H1 (cell line): ENCODE measurements at places on chromosomes 11 and 22.
A peak's percentile ranks its signal among the peaks of the same experiment; 100 is the strongest.

GRCh38 chr11:126949066-126949891 lies 51.3 kb downstream of the KIRREL3 start:
- no peak for DNase-seq

- peak; percentile 51 for DNase-seq
Measured at GRCh38 chr22:47678636-47679287, 916.3 kb downstream of the TBC1D22A start.

DNA sequence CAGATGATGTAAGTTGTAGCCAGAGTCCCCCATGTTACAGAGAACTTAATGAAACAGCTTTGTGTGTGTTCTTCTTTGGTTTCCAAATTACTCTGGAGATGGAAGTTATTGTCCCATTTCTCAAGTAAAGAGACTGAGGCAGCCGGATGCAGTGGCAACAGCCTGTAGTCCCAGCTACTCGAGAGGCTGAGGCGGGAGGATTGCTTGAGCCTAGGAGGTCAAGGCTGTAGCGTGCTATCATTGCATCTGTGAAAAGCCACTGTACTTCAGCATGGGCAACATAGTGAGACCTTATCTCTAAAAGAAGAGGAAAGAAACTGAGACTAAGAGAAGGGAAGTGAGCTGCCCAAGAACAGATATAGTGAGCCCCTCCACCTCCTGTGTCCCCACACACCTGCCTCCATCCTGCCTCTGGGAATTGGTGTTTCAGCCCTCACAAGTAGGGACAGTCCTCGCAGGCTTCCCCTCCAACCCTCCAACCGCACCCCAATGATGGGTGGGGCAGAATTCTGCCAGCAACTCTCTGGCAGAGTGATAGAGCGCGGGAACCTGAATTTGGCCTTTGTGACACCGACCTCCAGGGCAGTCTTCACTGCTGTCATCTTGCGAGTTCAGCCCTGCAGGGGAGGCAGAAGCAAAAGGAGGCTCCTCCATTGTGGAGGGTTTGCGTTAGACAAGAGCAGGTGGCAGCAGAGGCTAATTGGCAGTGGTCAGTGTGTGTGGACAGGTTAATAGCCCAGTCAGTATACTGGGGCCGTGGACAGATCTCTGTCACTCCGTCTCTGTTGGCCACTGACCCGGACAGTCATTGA lies 1.6 kb downstream of the PDXP start:
- DNase-seq, result no peak

DNA sequence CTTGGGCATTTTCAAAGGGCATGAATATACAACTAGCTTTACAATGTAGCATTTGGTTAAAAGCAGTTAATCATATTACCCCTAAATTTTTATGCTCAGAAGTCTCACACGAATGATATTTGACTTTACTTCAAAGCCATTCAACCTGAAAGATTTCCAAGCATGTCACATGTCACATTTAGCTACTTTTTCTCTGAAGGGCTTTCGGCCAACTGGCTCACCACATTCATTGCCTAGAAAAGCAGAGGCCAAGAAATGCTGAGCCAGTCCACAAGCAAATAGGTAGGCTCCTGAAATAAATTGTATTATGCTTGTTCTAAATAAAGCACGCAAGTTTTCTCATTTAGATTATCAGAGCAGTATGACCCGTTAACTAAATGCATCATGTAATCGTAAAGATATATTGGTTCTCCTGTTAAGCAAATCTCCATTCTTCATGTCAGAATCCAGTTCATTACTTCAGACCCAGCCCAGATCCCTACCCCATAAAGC lies 30.6 kb downstream of the PAX6 start:
- no peak for DNase-seq

DNA sequence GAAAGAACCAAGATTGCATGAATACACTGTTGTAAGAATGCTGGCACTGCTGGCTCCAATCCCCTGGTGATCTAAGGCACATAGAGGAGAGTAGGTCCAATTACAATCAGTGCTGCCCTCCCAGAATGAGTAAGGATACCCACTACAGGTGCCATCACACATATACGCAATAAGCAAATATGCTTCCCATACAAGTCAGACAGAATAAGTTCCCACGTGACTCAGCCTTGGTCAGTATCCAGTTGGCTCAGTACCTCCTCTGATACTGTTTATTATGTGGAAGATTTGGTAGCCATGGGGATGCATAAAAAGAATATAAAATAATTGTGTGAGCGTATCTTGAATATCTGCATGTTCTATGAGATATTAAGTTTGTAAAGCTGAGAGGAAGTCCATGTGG lies 8.9 kb upstream of the OR2D3 start:
- DNase-seq, result no peak
